GM04504 (cell line): ENCODE measurements at places on chromosomes 4 and X.

DNA sequence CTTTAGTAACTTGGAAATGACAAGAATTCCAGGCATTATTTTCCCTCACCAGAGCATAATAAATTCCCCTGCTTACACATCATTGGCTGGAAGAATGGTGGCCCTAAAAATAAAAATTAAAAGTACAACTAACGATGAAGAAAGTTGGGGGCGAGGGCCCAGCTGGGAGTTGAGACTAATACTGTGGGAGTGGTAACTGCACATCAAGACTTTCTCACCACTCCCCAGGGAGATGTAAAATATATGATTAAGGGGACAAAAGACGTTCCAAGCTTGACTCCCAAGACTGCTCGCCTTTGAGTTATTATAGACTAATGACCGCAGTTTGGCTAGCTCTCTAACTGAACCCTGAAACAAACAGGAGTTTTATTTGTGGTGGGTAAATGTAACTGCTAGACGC is 30.0 kb downstream of the SMIM31 start:
- DNase-seq: no peak

DNA sequence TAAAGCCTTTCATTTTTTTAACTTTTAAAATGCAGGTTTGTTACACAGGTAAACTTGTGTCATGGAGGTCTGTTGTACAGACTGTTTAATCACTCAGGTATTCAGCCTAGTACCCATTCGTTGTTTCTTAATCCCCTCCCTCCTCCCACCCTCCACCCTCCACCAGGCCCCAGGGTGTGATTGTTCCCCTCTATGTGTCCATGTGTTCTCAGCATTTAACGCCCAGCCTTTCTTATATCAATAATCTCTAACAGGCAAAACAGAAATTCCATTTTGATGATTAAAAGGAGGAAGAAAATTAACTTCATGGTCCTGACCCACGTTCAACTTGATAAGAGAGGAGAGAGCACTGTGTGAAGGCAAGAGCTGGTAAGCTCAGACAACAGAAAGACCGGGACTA is 75.1 kb downstream of the TSPAN5 start:
- DNase-seq: no peak

DNA sequence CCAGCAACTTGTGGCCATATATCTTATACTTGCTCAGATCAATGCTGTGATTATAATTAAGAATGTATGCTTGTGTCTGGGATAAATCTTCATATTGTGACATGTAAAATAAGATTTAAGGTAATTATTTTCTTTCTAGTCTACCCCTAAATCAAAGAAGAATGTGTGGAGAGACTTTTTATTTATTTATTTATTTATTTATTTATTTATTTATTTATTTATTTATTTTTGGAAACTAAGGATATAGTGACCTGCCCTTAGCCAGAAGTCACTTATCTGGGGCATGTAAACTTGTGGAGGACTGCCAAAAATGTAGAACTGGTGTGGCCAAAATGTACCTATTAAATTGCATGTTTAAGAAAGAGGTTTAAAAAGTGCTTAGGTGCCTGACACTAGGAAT is 144.3 kb downstream of the BEND2 start:
- DNase-seq: no peak

- no peak for DNase-seq
These were observed at the start of gene AWAT1 for GRCh38 chrX:70234355-70234754. Gene AWAT1, plus strand, starts transcription at chrX:70234655. Its CDS starts 41 bp downstream, at chrX:70234696.

GRCh38 chr4:165208221-165208652 is 876 bp downstream of the KLHL2 start:
- DNase-seq: no peak

DNA sequence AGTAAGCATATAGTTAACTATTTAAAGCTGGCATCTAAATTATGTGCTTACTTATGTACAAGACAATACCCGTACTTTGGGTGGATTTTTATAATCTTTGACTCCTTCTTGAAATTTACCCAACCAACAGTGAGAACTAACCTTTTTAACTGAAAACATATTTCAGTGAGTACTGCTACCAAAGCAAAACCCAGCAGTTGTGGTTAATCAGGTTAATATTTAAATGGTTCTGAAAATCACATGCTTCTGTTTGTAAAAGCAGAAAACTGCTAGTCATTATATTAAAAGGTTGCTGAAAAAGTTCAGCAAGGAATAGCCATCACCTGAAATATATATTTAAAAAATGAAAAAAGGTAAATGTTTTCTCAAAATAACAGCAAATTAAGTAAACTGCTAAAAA is 20.0 kb downstream of the UBE2D3 start:
- no peak for DNase-seq

- DNase-seq: no peak
These were observed 74.8 kb downstream of the POLA1 start for GRCh38 chrX:24768556-24768955.

GRCh38 chrX:43500246-43500645 is 155.9 kb upstream of the MAOA start:
- DNase-seq: no peak
